GDM1 (cell line): ENCODE measurements at places on chromosomes 1 and 21.

DNA sequence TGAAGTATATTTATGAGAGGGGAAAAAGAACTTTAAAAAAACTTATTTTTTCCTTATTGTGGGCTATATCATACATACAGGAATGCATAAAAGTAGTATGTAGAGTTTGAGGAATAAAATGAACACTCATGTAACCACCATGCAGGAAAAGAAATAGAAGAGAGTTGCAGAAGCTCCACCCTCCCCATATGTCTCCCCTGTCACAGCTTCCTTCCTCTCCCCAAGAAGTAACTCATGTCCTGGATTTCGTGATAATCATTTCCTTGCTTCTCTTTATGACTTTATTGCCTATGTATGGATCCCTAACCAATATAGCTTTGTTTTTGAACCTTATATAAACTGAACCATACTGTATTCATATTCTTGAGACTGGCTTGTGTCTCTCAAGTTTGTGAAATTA lies 126.4 kb downstream of the ZZZ3 start:
- DNase-seq, result peak; percentile 33

- DNase-seq, result no peak
Observed at GRCh38 chr1:155104605-155105534, 22.8 kb upstream of the EFNA1 start.

DNA sequence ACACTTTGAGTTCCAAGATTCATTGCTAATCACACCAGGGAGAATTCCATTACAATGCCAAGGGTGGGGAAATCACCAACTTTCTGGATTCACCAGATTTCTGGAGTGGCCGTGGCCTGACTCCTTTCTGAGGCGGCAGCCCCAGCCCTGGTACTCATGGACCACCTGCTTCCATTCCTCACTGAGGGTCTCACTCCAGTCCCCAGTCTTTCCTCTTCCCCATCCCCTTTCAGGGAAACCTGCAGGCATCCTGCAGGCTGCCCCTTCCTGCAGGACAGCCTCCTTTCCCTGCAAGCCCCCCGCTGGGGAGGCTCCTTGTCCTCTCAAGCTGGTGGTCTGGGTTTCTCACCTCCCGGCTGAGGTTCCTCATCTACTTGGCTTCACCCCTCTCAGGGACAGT lies 12.7 kb upstream of the CDK18 start:
- DNase-seq, result no peak

DNA sequence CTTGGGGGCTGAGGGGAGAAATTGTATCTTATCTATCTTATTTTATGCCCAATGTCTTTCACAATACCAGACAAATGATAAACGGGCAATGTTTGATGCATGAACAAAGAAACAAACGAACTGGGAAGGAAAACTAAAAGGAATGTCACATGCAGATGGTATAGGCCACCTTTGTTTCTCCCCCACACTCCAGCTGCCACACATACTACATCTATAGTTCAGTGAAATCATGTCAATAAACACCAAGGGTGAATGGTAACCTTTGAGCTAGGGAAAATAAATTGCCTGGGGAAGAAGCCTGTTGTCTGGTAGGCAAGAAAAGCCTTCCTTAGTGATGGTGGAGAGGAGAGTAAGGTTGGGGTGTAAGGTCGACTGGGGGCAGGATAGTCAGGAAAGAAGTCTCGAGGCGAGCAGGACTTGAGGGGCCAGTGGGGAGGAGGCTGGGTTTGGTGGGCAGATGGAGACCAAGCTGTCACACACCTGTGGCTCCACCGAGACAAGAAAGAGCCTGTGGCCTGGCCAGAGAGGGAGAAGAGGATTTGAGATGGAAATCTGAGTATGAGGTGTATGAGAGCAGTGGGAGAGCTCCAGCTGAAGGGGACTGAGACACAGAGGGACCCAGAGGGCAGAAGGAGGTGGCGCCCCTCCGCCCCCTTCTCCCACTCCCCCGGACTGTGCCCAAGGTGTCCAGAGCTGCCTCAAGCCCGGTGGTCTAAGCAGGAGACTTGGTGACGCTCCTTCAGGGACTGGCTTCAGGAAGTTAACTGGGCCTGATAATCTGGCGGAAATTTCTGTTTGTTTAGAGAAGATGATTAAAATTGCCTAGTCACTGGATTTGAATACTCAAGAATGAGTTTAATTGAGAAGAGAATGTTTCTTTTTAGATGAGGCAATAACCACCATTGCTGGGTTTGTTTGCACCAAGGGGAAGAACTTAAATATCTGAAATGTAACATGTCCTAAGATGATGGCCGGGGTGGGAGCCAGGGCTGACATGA lies 37.3 kb downstream of the ATF3 start:
- DNase-seq, result no peak

GRCh38 chr21:26112975-26113374 lies 57.6 kb downstream of the APP start:
- no peak for DNase-seq

DNA sequence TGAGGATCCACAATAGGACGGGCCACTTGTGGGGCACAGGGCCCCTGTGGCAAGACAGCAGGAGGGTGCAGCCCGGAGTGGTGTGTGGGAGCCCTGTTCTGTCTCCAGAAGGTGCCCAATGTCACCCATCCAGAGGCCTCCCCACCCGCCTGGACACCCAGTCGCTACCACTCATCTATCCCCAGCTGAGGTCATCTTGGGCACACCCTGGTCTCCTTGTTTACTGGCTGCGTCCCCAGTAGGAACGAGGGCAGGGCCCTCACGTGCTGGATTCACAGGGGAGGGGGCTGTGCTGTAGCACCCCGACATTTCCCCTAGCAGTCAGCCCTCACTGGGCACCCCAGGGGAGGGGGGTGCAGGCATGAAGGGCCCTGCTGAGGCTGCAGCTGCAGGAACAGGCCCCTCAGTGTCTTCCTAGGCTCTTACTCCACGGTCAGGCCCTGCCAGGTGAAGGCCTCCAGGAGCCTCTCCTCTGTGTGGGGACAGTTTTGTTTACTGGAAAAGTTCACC lies 2.3 kb upstream of the TNNT2 start:
- DNase-seq, result no peak

GRCh38 chr1:21292984-21293536 lies 2.8 kb upstream of the ECE1 start:
- DNase-seq, result no peak

GRCh38 chr1:5688081-5689077 lies 303.8 kb downstream of the NPHP4 start:
- DNase-seq, result no peak
